ENCODE measurements at places on chromosomes 3 and 15.

DNA sequence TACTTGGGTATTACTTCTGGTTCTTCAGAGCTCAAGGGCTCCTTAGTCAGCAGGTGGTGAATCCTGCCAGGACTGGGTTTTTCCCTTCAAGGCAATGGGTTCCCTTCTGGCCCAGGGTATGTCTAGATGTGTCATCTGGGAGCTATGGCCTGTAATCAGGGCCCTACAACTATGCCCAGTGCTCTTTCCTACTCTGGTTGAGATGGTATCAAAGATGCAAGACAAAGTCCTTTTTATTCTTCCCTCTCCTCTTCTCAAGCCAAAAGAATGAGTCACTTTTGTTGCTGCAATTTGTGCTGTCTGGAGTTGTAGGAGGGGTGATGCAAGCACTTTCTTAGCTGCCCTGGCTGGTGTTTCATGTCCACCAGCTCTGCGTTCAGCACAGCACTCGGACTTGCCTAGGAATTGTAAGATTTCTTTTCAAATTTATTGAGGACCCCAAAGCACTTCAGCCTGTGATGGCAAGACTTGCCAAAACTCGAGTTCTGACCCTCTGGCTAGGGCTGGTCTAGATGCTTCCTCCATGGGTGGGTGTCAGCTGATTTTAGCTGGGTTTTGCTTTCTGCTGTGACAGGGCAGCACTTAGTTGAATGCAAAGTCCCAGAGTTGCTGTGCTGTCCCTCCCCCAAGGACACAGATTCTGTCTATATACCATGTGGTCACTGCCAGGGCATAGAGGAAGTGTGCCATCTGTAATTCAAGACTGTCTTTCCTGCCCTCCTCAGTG is 129.2 kb upstream of the CBLB start:
- DNase-seq: peak; percentile 91

GRCh38 chr3:152120601-152121269 is 148.0 kb upstream of the MBNL1 start:
- DNase-seq: no peak

- DNase-seq: no peak
Observed at GRCh38 chr3:7205535-7205934, 344.6 kb downstream of the GRM7 start.

DNA sequence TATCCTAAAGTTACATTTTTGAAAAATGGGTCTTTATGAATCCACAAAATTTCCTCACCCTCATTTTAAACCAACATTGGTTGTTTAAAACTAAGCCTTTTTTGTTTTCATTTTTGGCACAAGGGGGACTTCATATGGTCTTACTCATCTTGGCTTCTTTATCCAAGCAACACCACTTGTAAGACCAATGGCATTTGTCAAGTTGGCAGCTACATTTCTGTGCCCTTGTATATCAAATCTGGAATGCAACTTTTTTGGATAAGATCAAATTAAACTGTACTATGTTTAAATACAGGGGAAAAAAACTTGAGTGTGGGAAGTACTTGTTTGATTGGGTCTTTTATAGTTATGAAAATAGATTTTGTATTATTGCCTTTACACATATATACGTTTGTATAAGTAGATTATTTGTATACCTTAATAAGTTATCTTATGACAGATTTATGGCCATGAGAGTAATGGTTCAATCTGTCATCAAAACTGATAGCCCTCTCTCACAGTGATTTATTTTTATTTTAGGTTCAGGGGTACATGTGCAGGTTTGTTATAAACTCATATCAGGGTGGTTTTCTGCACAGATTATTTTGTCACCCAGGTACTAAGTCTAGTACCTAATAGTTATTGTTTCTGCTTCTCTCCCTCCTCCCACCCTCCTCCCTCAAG is 43.4 kb downstream of the GPR160 start:
- no peak for DNase-seq

DNA sequence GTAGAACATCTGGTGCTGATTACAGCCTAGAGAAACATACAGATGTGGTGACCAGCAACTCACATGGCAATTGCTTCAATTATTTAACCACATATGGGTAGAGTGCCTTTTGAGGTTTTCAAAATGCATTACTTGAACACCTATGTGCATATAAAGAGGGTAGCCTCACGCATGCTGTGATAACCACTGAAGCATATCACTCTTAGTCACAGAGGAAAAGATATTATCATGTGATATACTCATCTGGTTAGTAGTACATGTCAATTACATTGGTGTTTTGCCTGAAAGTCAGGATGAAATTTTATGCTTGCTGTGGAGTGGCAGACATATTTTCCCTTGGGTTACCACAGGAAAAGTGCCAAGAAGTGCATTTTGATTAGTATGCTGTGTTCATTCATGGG is 459.3 kb upstream of the AGTR1 start:
- no peak for DNase-seq

GRCh38 chr15:65743637-65744252 is 48.3 kb downstream of the DENND4A start:
- DNase-seq: peak; percentile 6

- DNase-seq: no peak
Observed at GRCh38 chr15:94247789-94248638, 16.7 kb downstream of the MCTP2 start.

DNA sequence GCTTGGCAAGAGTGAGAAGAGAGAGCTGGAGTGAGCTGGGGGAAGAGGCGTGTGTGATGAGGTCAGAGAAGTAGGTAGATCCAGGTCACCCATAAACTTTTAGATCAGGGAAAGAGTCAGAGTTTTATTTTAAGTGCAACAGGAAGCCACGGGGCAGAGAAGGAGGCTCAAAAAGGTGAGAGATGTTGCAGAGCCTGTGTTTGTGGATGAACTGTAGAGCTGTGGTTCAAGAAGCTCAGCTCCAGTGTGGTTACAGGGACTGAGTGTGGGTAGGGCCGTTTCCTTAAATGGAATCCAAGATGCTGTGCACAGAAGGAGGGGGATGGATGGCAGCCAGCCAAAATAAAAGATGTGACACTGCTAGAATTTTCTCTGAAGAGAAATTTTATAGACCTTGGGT is 337.2 kb downstream of the SATB1 start:
- no peak for DNase-seq

GRCh38 chr3:66931291-66931690 is 66.8 kb upstream of the KBTBD8 start:
- no peak for DNase-seq

DNA sequence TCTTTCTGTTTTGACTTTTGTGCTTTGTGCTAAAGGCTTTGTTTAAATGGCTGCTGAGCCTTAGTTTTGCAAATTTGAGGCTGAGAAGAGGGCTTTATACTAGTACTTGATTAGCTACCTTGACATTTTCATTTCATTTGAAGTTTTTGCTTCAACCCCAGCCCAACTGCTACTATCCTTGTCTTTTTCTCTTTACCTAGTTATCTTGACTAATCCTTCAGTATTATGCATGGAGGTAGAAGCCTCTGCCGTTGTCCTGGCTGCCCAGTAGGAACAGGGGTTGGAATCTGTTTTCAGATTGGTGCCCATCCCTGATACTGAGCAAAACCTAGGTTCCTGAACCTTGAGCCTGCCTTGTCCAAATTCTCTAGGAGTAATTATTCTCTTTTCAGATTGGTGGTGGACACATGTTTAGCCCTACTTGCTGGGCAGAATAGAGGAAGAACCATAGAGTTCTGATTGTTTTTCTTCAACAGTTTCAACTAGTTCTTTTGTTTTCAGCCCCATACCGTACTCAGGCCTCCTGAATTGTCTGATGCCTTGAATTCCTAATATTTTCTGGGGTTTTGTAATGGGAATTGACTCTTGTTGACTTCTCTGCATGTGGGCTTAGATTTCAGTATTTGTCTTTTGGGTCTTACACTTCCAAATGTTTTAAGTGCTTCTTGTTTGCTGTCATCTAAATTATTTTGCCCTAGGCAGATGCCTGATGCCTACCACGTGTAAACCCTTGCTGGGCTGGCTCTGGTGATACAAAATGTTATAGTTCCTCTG is 143.2 kb downstream of the DOCK3 start:
- peak; percentile 6 for DNase-seq

DNA sequence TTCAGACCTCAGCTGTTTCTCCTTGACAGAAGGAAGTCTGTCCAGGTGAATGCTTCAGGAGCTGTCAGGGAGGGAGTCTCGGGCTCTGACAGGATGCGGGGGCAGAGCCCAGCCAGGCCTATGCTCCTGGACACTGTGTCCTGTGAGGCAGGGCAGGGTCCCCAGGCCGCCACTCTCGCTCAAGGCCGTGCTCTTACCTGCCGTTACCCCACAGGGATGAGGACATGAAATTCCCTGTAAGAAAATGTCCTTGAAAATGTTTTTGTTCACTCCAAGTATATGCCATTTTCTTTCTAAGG is 63.9 kb downstream of the BOC start:
- no peak for DNase-seq

DNA sequence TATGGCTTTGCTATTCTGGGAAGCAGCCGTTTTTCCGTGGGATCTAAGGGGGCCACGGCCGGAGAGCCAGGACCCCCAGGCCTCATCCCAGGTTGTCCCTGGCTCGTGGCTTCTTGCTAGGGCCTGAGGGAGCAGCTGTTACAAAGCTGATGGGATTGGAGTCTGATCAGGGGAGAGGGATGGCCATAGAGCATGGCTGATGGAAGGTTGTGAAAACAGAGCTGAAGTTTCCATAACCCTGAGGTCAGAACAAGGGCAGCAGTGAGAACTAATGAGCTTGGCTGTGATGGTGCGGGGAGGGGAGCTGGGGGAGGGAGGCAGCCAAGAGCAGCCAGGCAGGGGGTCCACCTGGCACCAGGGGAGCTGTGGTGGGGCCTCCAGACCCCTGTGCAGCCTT is 63.0 kb downstream of the LINGO1 start:
- DNase-seq: no peak

- DNase-seq: no peak
Observed at GRCh38 chr15:38084289-38084688, 149.8 kb downstream of the TMCO5A start.

- DNase-seq: no peak
Observed at GRCh38 chr15:67549736-67550135, 7.2 kb downstream of the MAP2K5 start.

- peak; percentile 83 for DNase-seq
Observed at GRCh38 chr3:179071323-179072099, at the start of gene ZMAT3. Gene ZMAT3, minus strand, starts transcription at chr3:179071809. Its CDS starts 4,057 bp downstream, at chr3:179067752.

DNA sequence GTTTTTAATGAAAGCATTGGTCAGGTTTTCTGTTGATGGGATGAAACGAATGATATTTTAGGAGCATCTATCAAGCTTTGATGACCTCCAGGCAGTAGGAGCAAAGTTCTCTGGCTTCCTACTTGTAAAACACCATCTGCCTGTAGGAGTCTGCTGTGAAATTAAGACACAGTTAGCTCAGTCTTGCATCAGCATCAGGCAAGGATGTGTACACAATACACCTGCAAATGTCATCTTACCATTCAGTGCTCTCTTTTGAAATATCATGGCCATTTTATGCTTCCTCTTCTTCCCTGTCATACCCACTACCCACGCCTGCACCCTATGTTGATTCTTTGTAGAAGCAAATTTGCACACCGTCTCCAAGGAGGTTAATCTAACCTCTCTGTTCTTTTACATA is 38.2 kb downstream of the B3GALNT1 start:
- DNase-seq: no peak

GRCh38 chr3:31193871-31194270 is 299.4 kb upstream of the GADL1 start:
- no peak for DNase-seq

DNA sequence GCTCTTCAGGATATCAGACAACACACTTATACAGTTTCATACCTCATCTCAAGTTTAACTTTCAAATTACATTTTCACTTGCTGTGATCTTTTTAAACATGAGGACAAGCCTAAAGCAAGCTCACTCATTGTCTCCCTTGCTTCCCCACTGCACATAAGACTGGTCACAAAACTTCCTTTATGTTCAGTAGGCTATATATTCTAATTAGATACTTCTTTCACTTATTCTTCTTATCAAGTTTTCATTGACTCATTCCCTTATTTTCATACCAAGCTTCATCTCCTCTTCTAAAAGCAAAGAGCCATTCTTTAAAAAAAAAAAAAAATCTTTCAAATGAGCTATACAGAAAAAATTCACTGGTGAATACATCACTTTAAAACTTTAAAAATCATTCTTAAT is 62.6 kb downstream of the ESYT3 start:
- no peak for DNase-seq

- peak; percentile 28 for DNase-seq
Observed at GRCh38 chr3:148718982-148719862, 21.5 kb downstream of the AGTR1 start.

DNA sequence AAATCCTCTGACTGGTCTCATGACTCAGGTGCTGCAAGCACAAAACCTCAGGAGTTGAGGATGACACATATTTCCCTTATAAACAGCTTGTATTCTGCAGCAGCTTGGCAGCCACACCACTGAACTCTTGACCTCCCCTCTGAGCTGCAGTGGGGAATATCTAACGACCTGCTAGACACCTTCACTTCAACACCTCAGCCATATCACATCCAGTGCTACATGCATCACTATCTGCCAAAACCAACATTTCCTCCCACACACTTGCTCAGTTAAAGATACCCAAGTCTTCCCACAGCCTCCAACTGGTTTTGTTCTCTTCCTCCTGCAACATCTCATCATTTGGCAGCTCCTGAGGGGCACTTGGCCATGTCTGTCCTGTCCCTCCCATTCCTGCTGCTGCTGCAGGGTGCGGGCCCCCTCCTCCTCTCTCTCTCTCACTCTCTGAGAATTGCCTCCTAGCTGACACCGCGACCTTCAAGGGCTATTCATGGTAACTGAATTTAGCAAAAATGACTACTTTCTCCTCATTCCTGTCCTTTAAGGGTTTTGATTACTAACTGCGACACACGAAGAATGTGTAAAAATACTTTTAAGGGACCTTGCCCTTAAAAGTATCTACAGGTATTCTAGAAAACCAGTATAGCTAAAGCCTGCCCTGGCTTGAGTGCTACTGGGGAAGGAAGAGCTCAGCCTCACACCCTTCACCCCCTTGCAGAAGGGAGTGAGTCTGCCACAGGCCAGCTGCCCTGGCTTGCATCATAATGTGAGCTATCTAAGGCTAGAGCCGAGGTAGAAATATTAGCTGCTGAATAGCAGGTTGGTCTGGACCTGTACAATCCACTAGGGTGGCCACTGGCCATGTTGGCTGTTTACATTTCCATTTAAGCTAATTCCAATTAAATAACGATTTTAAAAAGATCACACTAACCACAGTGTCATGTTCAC is 5.0 kb upstream of the CCR9 start:
- DNase-seq: no peak

DNA sequence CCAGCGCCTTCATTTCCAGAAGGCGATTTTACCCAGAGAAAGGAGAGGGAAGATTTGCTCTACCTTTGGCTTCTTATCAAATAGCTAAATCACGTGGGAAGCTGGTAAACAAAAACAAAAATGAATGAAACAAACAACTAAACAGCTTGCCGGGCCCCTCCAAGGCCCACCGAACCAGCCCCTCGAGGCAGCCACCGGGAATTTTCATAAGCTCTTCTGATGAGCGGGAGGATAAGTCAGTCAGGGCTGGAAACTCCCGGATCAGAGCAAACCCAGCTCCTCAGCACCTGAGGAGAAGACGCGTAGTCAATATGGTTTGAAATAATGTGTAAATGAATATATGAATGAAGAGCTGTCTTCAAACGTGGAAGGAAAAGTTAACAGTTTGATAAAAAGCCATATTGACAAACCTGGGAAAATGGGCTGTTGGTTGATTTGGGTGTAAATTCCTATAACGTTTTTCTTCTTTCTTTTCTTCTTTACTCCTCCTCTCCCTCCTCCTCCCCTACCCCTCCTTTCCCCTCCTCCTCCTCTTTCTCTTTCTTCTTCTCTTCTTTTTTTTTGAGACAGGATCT is 10.7 kb downstream of the RPLP1 start:
- no peak for DNase-seq

Data from SK-MEL-5 (cell line).